Stimulated activated CD8-positive, alpha-beta memory T cell treated with anti-CD3 and anti-CD28 coated beads, Interleukin-15, amount 100 ng/mL, for 1 hour (primary cell): ENCODE measurements at places on chromosomes 3 and 15.

DNA sequence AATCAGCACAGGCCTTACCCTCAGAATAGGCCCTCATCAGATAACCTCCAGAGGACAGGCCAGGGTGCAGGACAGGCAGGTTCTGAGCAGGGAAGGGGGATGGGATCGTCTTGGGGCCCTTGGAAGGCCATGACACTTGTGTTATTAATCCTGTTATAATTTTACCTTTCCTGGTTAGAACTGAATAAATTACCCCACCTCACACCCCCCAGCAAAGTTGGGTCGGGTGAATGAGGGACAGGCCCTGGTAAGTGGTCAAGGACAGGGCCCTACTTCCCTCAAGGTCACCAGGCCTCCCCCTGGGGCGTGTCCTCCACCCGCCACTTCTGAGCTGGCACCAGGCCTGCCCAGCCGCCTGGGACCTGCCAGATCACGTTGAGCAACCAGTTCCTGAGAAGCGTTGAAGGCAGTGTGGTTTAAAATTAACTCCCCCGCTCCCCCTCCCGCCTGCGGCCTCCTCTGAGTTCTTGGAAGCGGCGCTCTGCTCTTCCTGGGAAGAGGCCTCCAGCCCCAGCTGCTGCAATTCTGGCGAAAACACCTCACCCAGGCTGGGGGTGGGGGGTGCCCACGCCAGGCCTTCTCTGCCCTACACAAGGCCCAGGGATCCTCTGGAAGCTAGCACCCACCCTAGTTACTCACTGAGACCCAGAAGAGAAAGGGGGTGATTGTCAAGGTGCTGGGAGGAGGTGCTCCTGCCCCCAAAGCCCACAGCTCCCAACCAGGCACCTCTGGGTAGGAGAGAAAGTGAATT lies 10.6 kb downstream of the CISH start:
- DNase-seq: peak; percentile 78

GRCh38 chr3:20575146-20575545 lies 389.1 kb upstream of the SGO1 start:
- DNase-seq: no peak

GRCh38 chr3:35537265-35537664 lies 102.1 kb upstream of the ARPP21 start:
- DNase-seq: no peak

DNA sequence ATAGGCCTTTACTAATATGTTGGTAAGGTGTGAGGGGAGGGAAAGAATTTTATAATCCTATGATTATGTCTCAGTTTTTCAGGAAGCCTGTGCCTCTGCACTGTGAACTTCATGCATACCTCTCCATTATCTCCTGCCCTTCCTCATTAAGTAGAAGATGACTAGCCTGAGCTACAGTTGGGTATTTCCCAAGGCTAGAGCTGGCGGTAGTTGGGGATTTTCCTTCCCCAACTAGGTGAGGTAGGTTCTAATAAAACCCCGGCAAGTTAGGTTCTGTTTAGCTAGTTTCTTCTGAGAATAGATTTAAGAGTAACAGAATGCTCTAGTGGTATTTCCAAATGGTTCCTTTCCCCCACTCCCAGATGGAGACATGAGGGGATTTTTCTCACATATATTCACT lies 414.5 kb downstream of the GRM7 start:
- DNase-seq: no peak

- no peak for DNase-seq
Measured at GRCh38 chr3:197027151-197027895, 2.3 kb downstream of the MELTF start.

GRCh38 chr3:25664812-25665314 lies at the start of gene TOP2B:
Gene TOP2B (minus strand): TSS chr3:25664907. CDS start chr3:25664297, 610 bp downstream.
- peak; percentile 91 for DNase-seq

- no peak for DNase-seq
Measured at GRCh38 chr3:106172780-106173179, 304.0 kb upstream of the CBLB start.

- DNase-seq: no peak
Measured at GRCh38 chr3:13144163-13145023, 71.2 kb upstream of the IQSEC1 start.

DNA sequence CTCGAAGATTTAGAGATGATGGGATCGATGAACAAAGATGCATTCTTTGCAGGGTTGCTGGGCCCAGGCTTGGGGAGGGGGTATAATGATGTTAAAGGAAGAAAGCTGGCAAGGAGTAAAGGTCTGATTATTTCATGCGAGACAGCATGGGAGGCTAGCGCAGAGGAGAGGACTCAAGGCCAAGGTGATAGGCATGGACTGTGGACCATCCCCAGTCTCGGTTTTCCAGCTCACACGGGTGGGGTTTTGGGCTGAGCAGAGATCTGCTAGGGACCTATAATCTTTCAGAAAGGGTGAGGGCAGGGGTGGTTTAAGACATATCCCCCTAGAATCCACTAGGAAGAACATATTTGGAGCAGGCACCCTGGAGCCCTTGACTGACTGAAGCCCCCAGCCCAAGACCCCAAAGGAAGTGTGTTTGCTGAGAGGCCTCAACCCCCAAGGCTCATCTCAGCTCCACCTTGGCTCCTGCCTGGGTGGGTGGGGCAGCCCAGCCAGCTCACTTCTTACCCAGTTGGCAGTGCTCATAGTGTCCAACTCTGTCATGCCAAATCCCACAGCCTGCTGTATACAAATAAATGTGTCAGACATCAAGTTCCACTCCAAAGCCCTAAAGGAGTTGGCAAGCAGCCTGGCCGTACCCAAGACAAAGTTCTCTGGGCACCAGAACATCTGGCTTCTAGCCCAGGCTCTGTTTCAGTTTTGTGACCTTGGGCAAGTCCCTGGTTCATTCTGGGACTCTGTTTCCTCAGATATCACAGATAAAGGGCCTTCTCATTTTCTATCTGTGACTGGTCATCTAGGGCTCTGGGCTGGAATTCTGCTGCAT lies 17.9 kb downstream of the ACSBG1 start:
- no peak for DNase-seq

DNA sequence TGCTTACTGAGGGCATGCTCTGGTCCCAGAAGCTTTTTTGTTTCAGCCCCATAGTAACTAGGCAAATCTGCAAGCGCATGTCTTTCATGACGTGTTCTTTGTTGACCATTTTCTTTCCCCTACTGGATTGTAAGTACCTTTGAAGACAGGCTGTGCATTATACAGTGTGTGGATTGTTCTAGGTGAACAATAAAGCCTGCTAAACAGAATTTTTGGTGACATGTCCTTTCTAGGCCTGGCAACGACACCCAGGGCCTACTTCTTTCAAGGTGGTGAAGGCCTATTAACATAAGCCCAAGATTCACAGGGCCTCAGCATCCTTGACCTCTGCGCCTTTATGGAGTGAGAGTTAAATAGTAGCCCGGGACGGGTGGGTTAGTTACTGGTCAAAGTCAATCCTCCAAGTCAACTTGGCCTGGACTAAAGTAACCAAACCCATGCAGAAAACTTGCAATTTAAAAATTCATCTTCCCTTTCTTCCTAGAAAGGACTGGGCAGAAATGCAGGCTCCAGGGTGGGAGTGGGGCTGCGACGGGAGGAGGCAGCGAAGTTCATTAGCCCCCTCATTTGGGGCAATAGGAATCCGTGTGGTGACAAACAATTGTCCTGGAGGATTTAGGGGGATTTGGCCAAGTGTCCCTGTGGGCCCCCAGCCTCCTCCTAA lies 37.6 kb upstream of the TRIM71 start:
- no peak for DNase-seq

GRCh38 chr3:37163262-37164015 lies 10.9 kb downstream of the LRRFIP2 start:
- no peak for DNase-seq

DNA sequence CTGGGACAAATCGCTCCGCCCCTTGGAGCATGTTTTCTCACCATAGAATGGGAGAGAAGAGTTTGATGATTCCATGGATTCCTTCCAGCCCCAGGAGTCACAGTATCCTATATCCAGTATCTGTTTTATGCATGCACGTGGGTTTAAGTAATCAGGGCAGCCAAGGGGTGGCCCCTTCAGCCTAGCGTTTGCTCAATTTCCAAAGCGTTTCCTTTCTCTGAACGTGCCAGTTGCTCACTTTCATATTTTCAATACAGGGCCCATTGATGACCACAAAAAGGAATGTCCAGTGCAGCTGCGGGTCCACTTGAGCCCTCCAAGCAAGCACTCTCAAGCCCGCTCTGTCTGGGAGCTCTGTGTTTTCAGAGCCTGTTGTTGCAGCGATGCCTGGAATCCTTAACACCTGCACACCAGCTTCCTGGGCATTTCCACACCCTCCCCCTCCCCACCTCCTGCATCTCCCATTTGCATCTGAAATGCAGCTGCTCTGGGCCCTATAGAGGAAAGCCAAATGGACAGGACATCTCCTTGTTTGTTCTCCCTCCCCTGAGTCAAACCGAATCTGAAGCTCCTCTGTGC lies 164.3 kb upstream of the LPP start:
- DNase-seq: no peak

DNA sequence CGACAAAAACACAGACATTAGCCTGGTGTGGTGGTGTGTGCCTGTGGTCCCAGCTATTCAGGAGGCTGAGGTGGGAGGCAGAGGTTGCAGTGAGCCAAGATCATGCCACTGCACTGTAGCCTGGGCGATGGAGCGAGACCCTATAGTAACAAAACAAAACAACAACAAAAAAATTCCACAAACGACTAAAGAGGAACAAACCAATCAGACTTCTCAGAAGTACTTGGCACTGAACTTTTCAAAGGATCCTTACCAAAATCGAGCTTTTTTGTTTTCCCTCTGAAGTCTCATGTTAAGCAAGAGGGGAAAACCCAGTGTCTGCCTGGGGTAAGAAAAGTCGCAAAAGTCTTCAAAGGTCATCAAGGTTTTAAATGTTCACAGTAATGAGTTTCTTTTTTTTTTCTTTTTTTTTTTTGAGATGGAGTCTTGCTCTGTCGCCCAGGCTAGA lies 30.1 kb upstream of the TFRC start:
- DNase-seq: no peak

DNA sequence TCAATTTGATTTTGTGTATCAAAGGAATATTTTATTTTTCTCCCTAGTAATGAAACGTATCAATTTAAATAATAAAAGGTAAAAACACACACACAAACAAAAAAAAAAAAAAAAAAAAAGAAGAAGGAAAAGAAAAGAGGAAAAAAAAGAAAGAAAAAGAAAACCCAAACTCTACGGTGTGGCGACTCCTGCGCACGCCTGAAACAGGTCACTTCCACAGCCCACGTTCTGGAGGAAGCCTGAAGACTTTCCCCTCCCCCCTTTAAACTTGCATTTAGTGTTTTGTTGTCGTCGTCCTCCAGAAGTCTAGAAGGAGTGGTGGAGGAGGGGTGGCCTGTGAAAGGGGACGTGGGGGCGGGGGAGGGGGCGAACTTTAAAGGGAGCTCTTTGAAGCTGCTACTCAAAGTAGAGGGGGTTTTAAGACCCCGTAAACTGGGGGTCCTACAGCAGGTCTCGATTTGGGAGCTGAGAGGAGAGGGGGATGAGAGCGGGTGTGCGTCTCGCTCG lies 2.3 kb upstream of the TLE3 start:
- no peak for DNase-seq

DNA sequence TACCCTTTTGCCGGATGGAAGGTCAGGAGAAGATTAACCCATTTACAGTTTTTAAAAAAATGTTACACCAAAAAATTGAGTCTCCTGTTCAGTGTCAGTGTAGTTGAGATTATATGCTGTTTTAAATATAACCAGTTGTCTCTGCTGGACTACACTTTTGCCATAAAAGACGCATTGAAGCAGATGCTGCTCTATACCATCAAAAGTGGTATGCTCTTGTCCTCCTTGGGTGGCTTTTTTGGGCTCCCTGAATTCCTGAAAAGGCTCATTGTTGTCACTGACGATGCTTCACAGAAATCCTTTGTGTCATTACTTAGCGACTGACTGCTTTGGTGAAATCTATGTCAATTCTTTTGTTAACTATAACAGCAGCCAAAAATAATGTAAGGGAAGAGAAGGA lies 133.9 kb upstream of the SKOR1 start:
- no peak for DNase-seq

DNA sequence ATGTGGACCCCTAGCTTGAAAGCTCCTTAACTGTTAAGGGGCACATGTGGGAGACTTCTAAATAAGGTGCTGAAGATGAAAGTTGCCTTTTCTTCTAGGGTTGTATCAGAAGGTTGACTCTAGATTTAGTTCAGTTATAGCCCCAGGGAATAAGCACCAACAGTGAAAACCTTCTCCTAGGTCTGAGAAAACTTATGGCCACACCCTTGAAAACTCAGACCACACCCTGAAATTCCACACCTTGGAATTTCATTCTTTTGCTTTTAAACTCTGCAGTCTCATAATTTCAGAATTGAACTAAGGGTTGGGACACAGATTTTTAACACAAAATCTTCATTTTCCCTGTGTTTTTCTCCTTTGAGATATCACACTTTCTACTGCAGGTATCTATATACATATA lies 355.8 kb upstream of the IL12A start:
- DNase-seq: no peak

DNA sequence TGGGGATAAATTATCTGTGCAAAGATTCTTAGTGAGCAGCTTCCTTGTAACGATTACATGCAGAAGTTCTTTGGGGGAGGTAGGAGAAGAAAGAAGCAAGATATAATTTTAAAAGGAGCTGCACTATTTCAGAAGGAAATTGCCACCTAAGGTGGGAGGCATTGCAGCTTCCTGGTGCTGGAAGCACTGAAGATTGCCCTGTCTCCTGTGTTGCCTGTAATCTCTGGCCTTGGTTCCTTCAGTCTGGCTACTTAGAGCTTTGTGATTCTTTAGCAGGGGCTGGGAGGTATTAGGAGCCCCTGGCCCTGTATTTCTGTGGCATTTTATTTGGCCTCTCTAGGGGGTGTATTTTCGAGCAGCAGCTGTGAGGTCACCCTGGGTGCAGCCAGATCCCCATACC lies 35.5 kb downstream of the CACNA2D3 start:
- DNase-seq: no peak

GRCh38 chr15:88908123-88908522 lies 5.1 kb downstream of the MFGE8 start:
- no peak for DNase-seq

DNA sequence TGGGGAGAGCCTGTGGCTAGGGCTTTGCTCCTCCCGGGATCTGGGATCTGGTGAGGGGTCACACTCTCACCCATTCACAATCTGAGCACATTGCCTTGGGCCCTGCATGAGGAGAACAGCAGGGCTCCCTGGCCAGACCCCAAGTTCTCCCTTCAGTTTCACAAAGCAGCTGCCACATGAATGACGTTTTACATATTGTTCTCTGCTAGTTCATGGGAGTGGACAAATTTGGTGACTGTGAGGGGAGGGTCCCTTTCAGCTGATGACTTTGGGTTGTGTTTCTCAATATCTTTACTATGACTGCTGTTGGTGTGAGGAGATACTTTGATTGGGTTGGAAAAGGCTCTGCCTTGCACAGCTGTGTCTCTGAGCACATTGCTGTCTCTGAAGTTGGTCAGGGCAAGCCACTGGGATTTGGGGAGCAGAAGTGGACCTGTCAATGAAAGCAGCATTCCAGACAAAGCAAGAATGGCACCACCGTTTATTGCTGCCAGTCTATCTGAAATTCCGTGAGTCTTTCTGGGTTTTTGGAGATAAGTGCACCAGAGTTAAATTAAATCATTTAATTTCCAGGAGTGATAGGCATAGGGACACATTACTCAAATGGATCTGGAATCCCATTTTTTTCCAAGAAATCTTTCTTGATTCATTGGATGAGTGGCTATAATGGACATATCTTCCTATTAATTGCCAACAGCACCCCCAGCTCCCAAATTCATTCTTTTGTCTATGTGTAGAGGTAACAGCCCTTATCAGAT lies 10.3 kb downstream of the TIMP4 start:
- no peak for DNase-seq
